ENCODE measurements at places on chromosomes 12 and 14.

DNA sequence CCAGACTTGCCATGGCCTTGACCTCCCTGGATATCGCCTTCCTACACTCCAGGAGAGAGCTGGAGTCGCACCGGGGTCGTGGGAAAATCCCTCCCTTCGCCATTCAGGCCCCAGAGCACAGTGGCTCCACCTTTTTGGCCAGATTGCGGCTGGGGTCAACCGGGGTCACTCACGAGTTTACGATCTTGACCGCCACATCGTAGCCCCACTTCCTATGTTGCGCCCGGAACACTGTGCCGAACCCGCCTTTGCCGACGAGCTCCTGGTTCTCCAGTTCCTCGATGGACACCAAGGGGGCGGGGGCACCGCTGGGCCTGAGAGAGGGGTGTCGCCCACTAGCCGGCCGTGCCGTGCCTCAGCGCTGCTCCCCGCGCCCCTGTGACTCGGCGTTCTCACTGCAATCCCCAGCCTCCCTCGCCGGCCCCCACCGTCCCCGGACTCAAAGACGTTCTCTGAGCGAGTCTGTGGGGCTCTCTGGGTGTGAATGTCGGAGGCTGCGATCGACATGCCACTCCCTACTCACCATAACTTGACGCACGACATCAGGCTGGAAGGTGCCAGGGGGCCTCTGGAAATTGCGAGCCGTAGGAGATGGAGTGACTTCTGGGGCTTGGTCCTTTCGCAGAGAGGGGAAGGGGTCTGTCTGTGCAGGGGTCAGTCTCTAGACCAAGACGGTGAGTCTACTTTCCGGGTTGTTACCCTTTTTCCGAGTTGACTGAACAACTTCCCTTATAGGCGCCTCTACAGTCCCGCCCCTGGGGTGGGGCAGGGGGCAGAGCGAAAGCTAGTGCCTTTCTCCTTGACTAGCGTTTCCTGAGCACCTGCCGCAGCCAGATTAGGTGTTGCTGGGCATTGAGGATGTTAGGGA is at the start of gene RIPK3:
Gene RIPK3 (minus strand): TSS at position 708 of the 868 bp plus-strand sequence. CDS start 165 bp downstream, at position 543.
- DNase-seq, result no peak

GRCh38 chr12:120481022-120481767 is 11.6 kb upstream of the SRSF9 start:
- no peak for DNase-seq

DNA sequence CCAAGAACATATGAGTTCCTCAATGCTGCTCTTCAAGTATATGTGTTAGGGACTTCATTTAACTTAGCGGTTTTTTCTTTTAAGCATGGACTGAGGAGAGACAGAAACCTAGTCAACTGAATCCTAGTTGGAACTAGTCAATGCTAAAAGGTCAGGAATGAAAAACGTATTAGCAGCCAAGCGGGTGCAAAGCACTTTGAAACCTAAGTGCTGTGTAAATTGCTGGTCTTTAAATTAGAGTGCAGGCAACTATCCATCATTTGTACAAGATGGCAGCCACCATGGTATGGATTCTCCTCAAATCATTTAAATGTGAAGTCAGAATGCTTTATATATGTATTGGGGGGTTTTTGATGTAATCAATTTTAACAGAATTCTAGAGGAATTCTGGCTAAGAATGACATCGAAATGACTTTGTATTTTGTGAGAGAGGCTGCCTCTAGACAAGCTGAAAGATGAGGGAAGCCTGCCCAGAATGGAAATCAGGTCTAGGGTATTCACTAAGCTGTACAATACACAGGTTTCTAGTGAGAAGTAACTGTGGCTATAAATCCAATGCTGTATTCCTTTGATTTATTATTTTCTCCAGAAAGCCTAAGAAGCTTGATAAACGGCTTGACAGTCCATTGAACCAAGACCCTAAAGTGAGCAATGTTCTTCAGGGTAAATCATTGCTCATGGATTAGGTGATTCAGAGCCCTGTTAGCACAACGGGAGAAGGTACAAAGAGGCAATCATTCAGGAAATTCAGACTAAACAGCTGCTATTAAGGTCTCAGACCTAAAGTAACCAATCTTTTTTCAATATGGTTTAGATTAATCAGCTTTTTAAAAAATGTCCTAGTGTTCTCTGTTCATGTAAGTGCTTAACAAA is 198.8 kb downstream of the ANO2 start:
- DNase-seq, result no peak

GRCh38 chr12:76914102-76914859 is 35.5 kb upstream of the CSRP2 start:
- no peak for DNase-seq

GRCh38 chr12:1795785-1796514 is 24.4 kb upstream of the LRTM2 start:
- DNase-seq, result peak; percentile 85

DNA sequence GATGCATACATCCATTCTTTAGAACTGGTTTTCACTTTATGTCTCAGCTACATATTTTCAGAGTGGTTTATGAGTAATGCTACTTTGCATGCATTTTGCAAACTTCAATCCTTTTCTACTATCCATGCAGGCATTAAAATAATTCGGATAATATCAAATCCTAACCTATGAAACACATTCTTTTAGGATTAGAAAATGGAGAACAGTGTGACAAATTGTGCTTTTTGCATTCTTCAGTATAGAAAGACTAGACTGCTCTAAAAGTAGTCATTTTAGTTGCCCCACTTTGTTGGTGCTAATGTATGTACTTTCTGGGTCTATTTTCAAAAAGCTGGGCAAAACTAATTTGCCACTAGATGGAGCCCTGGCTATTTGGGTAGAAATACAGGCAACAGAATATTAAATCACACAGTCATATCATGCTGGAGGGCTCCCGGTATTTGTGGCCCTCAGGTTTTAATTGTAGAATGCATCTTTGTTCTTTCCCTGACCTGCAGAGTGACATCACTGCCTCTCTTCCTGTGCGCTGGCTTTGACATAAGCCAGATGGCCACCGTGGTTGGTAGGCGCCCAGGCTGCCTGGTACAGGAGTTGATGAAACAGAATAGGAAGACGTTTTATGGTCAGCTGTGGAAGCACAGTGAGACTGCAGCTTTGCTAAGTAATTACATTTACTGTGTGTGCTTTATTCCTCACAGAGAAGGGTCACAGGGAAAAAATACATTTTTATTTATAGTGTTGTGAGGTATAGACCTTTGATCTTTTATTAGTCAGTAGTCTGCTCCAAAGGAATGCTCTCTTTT is 28.1 kb downstream of the MSRB3 start:
- peak; percentile 7 for DNase-seq

DNA sequence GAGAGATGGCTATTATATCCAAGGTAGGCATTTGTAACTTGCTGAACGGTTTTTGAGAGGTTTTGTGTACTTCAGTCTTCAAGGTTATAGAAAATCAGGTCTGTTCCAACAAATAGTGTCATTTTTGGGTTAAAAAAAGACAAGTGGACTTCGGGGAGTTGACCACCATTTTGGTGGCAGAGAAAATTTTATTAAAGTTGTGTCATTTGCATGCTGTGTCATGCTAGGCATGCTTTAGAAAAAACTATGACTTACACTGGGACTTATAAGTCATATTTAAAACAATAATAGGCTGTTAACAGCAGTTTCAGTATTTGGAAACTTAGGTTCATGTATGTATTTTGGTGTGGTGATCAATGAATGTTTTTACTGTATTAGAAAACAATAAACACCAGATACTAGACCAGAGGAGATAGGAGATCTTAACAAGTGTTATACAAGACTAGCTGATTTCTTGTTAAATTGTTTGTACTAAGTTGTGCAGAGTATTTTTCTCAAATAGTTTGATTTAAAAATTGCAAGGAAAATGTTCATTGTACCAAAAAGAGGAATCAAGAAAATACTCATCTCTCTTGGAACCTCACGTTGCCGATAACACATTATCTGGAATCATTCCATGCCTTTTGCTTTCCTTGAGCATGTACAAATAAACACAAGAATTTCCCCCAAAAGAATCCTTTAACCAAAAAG is 1.4 kb downstream of the RAN start:
- DNase-seq, result no peak

DNA sequence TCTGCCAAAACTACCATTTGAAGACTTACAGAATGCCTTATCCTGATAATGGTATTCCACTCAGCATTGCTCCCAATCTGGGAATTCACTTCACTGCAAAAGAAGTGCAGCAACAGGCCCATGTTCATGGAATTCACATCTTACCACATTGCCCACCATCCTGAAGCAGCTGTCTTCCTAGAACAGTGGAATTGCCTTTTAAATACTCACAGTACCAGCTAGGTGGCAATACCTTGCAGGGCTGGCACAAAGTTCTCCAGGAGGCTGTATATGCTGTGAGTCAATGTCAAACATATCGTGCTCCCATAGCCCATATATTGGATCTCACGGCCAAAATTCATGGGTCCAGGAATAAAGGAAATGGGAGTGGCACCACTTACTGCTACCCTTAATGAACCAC is 83.8 kb upstream of the PLEKHG7 start:
- DNase-seq, result no peak

DNA sequence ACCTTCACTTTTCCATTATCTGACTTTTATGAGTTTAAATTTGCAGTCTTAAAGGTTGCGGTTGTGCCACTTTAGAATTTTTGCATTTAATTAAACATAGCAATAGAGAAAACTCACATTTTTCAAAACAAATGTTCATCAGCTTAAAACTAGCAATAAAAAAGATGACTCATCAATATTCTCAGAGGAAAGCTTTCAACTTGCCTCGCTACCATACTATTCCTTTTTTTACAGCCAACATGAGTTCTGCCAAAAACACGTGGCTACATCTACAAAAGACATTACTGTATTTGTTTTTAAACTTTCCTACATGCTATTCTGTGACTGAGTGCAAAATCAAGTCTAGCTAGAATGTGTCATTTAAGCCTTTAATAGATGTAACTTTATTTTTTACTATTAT is 497.1 kb downstream of the RPS29 start:
- no peak for DNase-seq

GRCh38 chr12:104752016-104752415 is 206.1 kb downstream of the SLC41A2 start:
- DNase-seq, result no peak

DNA sequence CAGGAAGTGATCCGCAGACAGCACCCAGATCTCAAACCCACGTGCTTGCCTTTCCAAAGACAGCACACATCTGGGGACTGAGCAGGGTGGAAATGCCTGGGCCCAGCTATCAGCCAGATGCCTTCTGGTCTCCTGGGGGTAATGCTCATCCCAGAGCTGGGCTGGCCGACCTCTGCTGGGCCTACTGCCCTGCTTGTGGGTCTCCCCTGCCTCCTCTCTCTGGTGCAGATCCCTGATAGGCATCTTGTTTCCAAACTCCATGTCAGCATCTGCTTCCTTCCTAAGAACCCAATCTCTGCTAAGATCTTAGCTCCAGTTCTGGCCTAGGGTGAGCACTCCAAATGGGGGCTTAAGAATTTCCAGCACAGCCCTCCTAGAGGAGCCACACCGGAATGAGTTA is 1043.0 kb downstream of the VRK1 start:
- DNase-seq, result no peak

GRCh38 chr12:68358532-68359485 is 26.6 kb upstream of the MDM1 start:
- no peak for DNase-seq

GRCh38 chr14:39366460-39367386 is 65.5 kb downstream of the FBXO33 start:
- no peak for DNase-seq

DNA sequence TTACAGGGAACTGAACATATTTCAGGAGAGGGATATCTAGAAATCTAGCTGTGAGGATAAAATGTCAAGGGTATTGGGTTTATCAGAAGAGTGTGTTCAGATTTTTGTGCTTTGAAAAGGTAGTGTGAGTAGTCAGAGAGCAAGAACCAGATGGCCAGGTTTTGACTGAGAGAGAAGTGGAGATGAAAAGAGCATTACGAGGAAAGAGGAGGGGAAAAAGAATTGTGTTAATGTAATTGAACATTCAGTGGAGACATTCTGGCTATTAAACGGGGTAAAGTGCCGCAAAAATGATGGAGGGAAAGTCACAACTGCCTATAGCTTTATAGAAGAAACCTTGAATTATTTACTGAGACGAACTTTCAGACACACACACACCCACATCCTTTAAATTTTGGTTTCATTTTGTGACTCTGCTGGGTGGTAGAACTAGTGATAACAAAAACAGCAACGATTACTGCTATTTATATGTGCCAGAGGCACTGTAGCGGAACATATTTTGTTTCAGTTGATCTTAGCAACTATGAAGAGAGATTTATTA is 213.6 kb downstream of the ERC1 start:
- no peak for DNase-seq

DNA sequence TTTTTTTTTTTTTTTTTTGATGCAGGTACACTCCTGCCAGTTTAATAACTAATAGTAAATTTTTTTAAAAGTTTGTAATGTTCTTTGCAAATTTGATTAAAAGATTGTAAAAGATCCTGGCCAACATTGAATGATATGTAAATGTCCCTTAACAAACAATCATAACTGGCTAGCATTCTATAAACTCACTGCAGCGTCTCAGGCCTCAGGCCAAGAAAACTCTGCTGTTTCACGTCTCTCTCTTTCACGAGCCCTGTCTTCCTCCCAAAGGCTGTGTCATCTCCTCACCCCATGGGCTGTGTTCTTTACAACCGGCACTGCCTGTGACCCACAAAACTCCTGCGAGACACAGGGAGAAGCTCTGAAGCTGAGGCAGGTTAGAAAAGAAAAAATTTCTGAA is 103.3 kb downstream of the NUAK1 start:
- no peak for DNase-seq

DNA sequence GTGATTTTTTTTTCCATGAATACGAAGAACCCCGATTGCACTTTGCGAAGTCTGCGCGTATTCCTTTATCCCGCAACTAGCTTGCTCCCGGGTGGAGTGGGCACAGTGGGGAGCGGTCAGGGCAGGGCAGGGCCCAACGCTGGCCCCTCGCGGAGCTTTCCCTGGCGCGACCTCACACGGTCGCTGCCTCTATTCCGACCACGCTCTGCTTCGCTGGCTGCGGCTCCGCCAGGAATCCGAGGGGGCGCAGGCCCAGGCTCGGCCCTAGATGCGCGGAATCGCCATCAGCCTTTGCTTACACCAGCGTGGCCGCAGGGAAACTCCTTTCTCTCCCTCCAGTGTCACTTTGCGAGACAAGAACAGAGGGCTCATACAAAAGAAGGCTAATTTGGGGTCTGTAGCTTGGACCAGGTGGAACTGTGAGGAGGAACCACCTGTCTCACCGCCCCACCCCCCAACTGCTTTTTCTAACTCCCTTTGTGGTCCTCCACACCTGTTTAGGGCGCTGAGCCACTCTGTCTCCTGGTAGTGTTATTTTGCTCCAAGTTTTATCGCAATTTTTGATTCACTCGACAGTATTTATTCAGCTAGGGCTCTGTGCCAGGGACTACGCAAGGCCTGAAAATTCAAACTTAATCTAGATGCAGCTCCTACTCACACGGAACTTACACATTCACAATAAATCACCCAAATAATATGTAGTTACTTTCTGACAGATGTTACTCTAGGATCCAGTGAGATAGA is 3.1 kb upstream of the NKX2-1 start:
- DNase-seq, result no peak

Data from NCI-H2029 (cell line).